AG08395 (cell line): ENCODE measurements at places on chromosomes 7 and 10.

GRCh38 chr10:128072046-128072445, 54.2 kb downstream of the MKI67 start:
- no peak for DNase-seq

DNA sequence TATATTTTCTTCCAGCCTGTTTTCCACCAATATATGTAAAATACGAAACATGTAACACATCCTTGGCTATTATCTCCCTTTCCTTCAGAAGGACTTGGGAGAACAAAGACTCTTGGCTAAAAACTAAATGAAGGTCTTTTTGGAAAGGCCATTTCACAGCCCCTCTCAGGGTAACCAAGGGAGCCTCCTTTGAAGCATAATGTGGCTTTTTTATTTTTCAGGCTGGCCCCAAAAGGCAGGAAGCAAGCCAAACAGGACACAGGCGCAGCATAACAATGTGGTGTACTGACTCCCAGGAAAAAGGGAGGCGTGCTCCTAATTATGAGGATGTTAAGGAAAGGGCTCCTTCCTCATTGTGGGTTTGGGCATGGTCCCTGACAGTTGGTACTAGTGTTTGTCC, 30.3 kb upstream of the CCSER2 start:
- DNase-seq: no peak

DNA sequence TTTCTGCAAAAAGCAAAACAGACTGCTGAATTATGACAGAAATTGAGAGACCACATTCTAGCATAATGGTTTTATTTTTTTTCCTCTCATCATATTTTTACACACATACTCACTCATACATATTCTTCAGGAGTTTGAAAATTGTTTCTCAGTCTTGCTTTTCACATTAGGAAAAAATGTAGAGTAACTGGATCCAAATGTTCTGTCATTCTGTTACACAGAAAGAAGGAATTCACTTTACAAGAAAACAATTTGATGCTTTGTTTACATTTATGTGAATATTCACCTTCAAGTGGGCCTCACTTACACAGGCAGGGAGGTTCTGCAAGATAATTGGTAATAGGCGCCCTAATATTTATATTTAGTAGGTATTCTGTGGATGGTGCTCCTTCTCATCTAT, 82.0 kb downstream of the ARL4A start:
- no peak for DNase-seq

GRCh38 chr10:9605231-9605630, 1412.4 kb upstream of the CELF2 start:
- no peak for DNase-seq
